ENCODE measurements at places on chromosomes 4 and X.
A peak's percentile ranks its signal among the peaks of the same experiment; 100 is the strongest.

DNA sequence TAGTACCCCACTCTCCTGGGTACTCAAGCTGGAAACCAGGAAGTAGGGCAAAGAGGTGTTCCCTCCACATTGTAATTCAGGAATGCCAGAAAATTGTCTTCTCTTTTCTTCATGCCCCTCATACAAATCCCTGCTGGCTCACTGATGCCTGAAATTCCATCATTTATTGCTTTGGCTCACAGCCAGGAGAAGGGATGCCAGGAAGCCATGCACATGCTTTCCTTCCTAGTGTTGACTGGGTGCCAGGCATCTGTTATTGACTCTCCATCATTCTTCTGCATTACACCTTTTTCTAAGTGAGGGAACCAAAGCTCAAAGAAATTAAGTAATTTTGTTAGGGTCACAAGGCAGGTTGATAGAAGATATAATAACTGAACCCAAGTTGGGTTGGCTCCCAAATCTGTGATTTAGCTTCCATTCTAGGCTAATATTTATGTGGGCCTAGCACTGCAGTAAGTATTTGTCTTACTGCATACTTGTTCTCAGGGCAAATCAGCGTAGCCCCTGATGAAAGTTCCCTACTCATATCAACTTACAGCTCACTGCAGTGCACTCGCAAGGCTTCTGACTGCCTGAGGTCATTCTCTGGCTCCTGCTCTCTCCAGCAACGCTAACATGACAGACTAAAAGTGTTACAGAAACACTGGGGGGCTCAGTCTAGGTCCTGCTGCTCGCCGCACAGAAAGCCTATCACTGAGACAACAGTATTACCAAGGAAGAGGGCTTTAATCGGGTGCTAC lies 89.0 kb downstream of the TRAPPC11 start:
- no peak for DNase-seq

GRCh38 chrX:39152106-39152649 lies 350.9 kb downstream of the MID1IP1 start:
- DNase-seq, result peak; percentile 20

DNA sequence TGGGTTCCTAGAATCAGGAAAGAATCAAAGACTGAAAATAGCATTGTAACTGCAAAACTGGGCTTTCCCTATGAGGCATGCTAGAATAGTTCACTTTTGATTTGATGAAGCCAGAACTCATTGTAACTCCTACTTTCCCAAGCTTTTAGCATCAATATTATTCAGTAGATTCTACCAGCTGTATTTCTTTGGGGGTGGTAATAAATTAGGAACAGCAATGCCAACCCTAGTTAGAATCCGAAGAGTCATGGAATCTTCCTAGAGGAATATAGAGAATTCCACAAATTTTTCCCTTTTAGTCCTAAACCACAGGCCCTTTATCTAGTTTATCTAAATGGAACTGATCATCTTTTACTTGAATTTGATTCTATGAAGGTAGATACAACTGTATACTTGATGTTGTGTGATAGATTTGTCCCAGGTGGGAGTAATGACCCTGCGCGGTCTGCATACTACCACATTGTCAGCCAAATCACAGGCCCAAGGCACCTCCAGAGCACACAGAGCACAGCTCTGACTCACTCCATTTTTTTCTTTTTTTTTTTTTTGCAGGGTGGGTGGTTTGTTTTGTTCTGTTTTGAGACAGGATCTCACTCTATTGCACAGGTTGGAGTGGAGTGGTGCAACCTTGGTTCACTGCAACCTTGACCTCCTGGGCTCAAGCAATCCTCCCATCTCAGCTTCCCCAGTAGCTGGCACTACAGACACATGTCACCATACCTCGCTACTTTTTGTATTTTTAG lies 66.6 kb downstream of the EDNRA start:
- no peak for DNase-seq

DNA sequence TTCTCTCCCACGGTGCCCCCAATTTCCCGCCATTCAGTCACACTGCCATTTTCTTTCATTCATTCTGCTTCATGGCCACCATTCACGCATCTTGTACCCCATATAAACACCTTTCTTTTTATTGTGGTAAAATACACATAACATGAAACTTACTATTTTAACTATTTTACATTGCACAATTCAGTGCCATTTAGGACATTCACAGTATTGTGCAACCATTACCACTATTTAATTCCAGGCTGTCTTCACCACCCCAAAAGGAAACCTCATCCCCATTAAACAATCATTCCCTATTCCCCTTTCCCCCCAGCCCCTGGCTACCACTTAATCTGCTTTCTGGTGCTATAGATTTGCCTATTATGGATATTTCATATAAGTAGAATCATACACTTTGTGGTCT lies 15.9 kb downstream of the SPACA5 start:
- DNase-seq, result no peak

DNA sequence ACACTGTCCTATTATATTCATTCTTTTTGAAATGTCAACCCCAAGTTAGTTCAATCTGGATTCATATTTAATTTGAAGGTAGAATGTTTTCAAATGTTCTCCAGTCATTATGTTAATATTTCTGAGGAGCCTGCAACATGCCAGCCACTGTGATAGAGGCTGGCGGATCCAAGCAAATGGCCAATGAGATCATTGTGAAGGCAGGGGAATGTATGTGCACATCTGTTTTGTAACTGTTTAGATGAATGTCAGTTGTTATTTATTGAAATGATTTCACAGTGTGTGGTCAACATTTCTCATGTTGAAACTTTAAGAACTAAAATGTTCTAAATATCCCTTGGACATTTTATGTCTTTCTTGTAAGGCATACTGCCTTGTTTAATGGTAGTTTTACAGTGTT lies 1.6 kb downstream of the CXCL1 start:
- DNase-seq, result no peak

- DNase-seq, result no peak
Observed at GRCh38 chrX:22043872-22044271, 11.7 kb downstream of the PHEX start.

GRCh38 chr4:25775166-25775565 lies 87.6 kb downstream of the SEL1L3 start:
- no peak for DNase-seq

GRCh38 chrX:1126738-1127137 lies 85.7 kb downstream of the CRLF2 start:
- DNase-seq, result no peak

DNA sequence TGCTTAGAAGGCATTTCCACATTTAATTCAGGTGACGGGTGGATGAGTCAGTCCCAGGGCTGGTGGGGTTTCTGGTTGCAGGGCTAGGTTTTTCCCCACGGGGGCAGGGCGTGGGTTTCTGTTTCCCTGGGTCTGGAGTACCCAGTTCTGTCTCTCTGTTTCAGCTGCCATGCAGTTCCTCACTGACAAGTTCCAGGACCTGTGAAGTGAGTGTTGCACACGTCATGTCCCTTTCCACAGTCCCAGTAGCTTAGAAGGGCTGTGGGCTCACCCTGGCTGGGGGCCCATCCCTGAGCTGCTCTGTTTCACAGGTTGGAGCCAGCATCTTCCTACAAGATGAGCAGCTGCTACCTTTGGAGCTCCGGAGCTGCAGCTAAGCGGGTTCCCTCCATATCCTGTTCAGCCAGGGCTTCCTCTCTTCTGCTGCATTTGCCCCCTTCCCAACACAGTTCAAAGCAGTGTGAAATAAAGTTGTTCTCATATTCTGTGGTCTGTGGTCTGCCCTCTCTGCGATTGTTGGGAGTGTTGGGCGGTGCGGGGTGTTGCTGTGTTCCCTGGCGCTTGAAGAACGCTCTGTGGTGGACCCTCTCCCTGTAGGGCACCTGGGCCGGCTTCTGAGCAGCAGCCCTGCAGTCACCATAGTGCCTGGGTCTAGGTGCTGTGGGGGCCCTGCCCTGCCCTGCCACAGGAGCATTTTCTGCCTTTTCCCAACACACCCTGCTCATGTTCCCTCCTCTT lies 3.9 kb downstream of the LOC101059915 start:
- DNase-seq, result peak; percentile 6

- no peak for DNase-seq
Observed at GRCh38 chr4:152072001-152072485, 311.2 kb upstream of the GATB start.

GRCh38 chr4:786074-786741 lies 39.7 kb downstream of the CPLX1 start:
- DNase-seq, result no peak

DNA sequence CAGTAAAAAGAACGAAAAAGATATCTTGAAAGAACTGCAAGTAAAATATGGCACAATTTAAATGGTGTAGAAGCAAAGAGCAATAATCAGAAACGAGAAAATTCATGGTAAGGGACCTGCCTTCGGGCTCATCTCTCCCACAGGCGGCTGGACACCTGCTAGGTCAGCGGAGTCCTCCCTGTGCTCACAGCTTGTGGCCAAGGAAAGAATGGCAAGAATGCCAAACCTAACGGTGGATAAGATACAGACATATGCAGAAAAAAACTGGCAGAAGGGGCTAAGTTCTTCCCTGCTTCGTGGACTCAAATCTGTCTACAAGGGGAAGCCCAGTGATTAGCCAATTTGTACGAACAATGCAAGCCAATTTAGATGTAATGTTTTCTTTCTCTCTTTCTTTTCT lies 152.1 kb upstream of the VCX start:
- DNase-seq, result no peak

GRCh38 chr4:79237851-79238250 lies 88.0 kb downstream of the NAA11 start:
- DNase-seq, result no peak

DNA sequence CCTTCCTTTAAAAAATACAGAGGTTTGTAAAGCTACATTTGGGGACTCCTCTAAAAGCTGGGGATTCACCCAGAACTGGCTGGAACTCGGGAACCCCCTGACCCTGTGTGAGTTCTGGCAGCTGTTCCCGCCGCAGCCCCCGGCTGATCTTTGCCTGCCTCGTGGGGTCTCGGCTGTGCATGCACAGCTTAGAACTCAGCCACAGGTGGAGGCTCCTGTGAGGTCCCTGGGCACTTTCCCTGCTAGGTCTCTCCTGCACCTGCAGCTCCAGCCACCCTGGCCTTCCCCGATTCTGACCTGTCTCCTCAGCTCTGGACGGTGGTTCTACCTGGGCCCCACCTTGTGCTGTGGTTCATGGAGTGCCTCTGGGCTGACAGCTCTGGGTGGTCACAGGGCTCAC lies 48.6 kb upstream of the HGFAC start:
- DNase-seq, result no peak

- DNase-seq, result no peak
Observed at GRCh38 chr4:23441530-23442069, 448.2 kb downstream of the PPARGC1A start.

DNA sequence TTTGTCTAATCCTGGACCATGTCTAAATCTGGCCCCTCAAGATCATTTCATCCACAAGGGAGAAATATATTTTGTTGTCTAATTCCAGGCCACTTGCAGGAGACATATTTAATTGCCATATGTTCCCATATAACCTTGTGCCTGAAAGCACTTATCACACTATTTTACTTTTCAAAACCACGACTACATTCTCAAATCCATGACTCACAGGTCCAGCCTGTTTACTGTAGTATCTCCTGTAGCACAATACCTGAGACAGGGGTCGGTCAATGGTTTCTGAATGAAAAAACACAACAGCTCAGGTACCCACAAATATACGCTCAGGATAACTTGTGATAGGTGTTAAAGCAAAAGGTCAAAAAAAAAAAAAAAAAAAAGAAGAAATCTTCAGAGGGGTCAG lies 60.9 kb downstream of the SEC24D start:
- no peak for DNase-seq

DNA sequence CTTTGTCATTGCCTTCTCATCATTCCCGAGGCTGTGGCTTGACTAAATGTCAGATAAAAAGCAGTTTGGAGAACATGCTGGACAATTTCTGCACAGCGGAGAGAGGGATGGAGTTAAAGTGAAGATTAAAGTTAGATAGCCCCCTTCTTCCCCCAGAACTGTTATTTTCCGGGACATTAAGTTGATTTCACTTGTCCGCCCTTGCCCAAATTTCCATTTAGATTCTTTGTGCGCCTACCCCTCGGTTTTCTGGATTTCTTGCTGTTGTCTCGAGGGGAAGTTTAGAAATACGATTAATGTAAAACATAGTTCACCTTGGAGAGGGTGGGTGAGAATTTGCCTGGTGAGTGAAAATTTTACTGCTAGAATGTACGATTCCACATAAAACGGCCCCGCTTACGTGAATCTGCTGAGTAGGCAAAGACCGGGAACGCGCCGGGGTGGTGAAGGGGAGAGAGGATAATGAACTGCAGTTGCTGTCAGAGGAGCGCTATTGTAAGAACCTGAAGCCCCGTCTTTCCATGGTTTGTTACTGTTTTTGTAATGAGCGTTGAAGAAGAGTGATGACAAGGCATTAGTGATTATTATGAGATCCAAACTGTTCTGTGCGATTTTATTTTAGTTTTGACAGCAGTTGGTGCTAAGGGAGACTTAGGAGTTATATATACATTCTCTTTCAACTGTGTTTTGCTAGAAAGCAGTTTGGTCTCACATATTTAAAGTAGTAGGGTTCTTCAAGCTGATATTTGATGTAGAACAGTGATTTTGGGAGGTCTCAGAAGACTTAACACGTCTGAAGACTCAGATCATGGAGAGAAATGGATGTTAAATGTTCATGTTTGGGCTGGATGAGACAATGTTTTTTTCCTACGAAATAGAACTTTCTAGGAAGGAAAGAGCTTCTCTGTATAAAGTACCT lies 73.0 kb downstream of the AFF1 start:
- peak; percentile 47 for DNase-seq

- no peak for DNase-seq
Observed at GRCh38 chrX:23008431-23009099, 8.8 kb downstream of the DDX53 start.

DNA sequence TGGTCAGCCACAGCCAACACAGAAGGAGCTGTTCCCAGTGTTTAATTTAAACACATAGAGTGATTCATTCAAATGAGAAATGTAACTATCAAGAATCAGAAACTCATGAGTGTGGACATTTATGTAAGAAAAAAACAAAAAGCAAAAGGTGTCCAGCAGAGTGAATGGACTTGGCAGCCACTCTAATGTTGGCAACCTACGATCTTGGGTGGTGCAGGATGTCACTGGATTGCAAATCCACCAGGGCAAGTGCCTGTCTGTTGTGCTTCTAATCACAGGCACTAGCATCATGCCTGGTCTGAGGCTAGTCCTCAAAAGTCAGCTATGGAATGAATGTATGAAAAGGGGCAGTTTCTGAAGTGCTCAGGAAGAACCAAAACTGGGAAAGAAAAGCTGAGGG lies 277.7 kb upstream of the CLNK start:
- no peak for DNase-seq

DNA sequence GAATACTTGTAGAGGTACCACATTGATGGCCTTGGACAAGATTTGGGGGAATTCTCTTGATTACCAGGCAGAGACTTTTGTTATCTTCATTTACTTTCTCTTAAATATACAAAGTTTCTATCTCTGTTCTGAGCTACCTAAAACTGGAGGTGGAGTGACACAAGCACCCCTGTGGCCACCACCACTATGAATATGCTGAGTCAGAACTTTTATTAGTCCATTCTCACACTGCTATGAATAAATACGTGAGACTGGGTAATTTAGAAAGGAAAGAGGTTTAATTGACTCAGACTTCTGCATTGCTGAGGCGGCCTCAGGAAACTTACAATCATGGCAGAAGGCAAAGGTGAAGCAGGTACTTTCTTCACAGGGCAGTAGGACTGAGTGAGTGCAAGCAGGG lies 67.1 kb downstream of the RTL3 start:
- DNase-seq, result no peak

All from mucosa of gallbladder (tissue), 1 donor.